GM23248 (cell line): ENCODE measurements at places on chromosomes 11 and 22. TPM values are rescaled to one million over a fixed set of nuclear protein-coding genes. Genes with fewer than 3 reads are reported as not detected.

- DNase-seq = no peak
Observed at GRCh38 chr22:39833093-39833492, 60.5 kb downstream of the ENTHD1 start.

DNA sequence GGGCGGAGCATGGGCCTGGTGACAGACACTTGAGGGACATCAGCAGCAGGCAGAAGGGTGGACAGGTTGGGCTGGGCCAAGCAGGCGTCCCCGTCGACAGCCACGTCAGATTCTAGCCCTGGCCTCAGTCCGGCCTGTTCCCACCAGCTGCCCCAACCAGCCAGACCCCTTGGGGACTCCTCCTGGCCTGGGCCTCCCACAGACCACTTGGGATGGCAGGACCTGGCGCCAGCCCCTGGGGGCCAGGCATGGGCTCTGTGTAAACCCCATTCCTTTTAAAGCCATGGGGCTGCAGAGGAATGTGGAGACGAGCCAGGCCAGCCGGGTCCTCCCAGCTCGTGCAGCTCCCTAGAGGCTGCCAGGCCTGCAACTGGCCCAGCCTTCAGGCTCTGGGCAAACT lies 4.7 kb upstream of the SUSD2 start:
- DNase-seq = no peak

DNA sequence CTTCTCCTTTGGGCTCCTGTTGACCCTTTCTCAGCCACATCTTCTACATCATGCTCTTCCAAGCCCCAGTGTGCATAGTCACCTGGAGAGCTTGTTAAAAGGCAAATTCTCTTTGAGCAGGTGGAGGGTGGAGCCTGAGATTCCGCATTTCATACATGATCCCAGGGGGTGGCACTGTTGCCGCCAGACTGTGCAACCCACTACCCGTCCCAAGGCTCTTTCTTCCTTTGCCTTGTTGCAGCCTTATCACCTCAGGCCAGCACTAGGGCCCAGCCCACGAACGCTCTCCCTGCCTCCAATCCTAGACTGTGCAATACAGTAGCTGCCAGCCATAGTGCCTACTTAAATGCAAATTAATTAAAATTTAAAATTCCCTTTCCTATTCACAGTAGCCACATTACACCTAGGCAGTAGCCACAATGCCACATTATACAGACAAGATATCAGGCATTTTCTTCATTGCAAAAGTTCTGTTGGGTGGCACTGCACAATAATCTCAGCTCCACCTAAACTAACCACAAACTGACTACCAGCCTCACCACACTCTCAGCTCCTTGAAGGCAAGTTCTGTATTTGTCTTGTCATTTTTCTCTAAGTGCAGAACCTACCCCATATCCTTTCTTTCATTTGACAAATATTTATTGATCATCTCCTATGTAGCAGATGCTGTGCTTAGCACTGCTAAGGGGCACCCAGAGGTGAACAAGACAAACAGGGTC lies 4.6 kb upstream of the KCNJ5 start:
- no peak for DNase-seq

The OR51E2 gene
- not detected in 2 replicates for polyA plus RNA-seq

The KCNA4 gene
- polyA plus RNA-seq = 0.09 TPM in 1 of 2 replicates, not detected in the other

DNA sequence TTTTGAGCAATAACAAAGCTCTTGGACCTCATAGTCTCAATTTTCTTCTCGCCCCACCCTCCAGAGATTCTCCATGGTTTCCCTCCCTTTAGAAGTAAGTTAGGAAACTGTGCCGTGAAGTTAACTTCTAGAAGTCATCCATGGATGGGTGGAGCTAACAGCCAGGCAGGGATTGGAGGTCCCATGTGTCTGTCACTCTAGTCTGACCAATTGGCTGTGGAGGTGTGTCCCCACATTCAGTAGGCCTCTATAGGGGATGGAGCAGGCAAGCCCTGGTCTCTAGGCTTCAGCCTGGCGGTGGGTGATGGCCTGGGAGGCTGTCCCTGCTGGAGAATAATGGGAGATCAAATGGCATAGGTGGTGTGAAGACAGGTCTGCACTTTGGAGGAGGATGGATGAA lies 50.7 kb downstream of the TP53I11 start:
- peak; percentile 57 for DNase-seq

DNA sequence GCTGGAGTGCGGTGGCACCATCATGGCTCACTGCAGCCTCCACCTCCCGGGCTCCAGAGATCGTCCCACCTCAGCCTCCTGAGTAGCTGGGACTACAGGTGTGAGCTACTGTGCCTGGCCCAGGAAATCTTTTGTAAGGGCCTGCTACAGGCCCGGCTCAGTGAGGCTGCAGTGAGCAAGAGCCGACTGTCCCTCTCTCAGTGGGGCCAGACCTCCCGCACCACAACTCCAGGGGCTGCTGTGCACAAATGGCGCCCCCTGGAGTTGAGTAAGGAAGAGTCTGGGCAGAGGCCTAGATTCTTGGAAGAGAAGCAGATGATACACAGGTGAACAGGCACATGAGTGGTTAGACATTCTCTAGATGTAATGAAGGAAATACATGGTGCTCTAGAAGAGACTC lies 7.0 kb downstream of the SERHL2 start:
- peak; percentile 34 for DNase-seq

DNA sequence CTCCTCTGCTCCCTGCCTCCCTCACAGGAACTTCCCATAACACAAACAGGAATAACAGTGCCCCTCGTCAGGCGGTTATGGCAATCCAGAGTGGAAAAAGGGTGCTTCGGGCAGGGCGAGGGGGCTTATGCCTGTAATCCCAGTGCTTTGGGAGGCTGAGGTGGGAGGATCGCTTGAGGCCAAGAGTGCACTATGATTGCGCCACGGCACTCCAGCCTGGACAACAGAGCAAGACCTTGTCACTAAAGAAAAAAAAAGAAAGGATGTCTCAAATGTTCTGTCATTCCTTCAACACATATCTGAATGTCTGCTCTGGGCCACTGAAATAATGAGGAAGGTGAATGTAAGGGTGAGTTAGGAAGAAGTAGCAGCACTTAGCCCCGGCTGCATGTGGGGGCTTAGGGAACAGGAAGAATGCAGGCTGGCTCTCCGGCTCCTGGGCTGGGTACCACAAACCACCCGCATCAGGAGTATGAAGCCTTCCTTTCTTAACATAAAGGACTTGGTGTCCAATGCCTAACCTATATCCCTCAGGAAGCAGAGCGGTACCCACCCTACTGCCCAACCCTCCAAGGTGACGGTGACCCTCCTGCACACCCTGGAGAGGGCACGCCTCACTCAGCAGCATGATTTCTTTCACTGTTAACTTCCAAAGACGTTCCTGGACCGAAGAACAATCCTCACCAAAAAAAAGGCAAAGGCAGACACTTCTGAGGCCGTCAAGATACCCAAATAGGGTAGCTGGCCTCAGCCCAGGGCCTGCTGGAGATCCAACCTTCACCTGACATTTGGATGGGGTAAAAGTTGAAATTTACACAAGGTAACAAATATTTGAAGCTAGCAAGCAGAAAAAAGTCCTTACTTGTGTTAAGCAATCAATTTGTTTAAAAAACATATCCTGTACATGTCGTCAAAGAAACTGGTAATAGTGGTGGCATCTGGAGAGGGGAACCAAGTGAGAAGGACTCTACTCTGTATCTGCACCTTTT lies 3.8 kb downstream of the CPT1A start:
- no peak for DNase-seq

GRCh38 chr22:24099666-24100065 lies 81.6 kb upstream of the SUSD2 start:
- no peak for DNase-seq

The THY1 gene
- 1,640 and 1,703 TPM in 2 replicates for polyA plus RNA-seq

- DNase-seq = peak; percentile 10
Observed at GRCh38 chr22:22479999-22480532, 28.5 kb downstream of the ZNF280B start.

DNA sequence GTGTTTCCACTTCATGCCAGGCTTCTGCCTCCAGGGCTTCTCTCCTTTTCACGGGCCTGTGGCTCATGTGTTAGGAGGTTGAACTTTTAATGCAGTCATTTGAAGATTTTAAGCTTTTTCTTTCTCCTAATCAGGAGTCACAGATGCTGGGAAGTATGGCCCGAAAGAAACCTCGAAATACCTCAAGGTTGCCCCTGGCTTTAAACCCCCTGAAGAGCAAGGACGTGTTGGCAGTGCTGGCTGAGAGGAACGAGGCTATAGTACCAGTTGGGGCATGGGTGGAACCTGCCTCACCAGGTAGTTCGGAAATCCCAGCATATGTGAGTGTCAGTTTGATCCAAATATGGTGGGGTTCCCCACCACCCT lies 571 bp downstream of the CCDC15 start:
- DNase-seq = no peak

DNA sequence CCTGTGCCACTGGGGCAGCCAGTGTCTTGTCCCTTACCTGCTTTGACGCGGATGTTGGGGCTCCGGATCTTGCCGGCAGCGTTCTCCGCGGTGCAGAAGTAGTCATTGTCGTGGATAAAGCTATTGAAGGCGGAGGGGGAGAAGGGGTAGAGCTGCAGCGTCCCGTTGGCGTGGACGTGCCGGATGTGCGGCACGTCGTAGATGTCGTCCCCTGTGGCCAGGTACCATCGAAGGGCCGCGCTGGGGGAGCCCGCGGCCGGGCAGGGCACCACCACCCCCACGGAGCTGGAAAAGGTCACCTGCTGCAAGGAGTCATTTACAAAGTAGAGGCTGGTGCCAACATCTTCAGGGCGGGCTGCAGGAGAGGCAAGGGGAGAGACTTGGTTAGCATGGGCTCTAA lies 16.6 kb downstream of the DSCAML1 start:
- no peak for DNase-seq

GRCh38 chr11:106156290-106156937 lies 79.0 kb downstream of the AASDHPPT start:
- peak; percentile 82 for DNase-seq

DNA sequence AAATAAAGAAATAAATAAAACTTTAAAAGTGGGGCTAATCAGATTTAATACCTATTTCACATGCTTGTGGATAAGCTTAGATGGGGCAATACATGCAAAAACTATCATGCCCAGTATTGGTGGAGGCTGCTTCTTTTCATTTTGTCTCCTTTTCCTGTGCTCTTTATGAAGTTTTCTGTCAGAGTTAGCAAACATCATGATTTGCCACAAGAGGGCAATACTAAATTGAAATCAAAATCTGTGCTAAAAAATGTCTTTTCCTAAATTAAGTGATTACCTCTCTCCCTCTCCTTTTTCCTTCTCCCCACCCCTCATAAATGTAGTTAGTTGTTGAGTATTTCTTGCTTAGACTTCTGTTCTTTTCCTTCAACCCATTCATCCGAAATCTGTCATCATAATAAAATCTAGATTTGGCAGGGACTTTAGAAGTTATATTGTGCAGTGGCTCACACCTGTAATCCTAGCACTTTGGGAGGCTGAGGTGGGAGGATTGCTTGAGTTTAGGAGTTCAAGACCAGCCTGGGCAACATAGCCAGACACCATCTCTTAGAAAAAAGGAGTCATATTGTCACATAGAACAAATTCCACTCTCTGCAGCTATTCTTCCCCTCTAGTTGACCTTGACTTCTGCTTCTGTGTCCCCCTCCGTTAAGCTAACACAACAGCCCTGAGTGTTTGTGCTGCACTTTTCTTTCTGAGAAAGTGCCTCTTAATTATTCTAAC lies 4.7 kb upstream of the ARHGAP42 start:
- DNase-seq = peak; percentile 56

DNA sequence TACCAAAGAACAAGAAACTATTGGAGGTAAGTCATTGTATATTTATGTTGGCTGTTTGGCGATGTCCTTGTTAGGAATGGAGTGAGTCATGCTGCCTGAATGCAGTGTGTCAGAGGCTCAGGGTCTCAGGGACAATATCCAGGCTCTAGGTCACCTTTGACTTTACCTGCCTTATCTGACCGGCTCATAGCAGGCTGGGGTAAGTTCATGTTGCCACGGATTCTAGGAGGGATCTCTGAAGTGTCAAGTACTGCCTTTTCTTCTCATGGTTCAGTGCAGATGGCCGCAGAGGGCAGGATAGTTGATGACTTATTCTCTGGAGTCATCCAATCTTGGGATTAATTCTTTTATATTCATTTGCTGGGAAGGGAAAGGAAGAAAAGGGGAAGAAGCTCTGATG lies 53.2 kb downstream of the SPON1 start:
- DNase-seq = peak; percentile 70

The NCAM1 gene
- polyA plus RNA-seq = 1.1 and 1.5 TPM in 2 replicates

GRCh38 chr11:20311444-20311843 lies 52.1 kb upstream of the HTATIP2 start:
- DNase-seq = no peak

DNA sequence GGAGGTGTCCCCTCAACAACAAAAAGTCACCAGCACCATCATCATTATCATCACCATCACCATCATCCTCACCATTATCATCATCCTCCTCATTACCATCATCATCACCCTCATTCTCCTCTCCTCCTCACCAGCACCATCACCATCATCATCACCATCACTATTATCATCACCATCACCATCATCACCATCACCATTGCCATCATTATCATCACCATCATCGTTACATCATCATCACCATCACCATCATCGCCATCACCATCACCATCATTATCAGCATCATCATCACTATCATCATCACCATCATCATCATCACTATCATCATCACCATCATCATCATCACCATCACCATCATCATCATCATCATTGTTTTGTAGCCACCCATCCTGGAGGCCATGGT lies 212.6 kb downstream of the MN1 start:
- no peak for DNase-seq

- peak; percentile 22 for DNase-seq
Observed at GRCh38 chr11:120612513-120613263, 101.1 kb downstream of the GRIK4 start.

The FREY1 gene
- not detected in 2 replicates for polyA plus RNA-seq

The PRDM10 gene
- 2.9 TPM in 2 replicates for polyA plus RNA-seq

- DNase-seq = no peak
Observed at GRCh38 chr22:48894064-48894671, 933.5 kb downstream of the BRD1 start.

DNA sequence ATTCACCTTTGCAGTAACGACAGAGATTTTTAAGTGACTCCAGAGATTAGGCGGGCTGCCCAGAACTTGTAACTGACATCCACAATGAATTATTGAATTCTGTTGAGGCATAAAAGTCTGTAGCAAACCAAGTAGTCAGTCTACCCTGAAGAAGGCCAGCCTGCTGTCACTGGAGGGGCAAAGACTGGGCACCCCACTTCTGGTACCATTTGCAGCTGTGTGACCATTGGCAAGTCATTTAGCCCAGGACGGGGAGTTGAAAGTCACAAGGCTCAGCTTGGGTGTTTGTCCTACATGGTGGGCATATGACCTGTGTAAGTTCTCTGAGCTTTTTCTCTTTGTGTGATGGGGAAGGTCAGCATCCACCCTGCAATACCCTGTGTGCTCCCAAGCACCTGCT lies 119.4 kb downstream of the ARHGAP8 start:
- no peak for DNase-seq

DNA sequence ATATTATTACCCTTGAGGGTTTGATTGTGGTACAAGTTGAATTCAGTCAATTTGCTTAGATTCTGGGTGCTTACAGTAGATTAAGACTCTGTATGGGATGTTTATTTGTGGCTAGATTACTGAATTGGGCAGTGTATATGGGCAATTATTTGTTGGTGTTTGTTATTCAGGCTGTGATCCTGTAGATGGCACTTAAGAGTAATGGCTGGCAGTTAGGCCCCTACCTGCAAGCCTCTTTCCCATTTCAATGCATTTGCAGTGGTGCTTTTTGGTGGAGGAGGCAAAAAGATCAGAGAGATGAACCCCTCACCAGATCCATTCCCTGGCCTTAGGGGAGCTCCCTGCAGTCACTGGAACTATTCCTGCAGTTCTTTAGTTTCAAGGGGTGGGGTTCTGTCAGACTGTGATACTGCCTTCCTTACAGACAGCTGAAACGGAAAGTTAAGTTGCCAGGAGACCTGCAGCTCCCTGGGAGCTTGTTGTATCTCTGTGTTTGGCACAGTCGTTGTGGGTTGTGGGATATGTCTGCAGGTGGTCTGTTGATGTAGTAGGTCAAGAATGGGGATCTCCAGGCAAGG lies 199.5 kb downstream of the AASDHPPT start:
- no peak for DNase-seq
